ENCODE measurements at places on chromosomes 12 and 14.

DNA sequence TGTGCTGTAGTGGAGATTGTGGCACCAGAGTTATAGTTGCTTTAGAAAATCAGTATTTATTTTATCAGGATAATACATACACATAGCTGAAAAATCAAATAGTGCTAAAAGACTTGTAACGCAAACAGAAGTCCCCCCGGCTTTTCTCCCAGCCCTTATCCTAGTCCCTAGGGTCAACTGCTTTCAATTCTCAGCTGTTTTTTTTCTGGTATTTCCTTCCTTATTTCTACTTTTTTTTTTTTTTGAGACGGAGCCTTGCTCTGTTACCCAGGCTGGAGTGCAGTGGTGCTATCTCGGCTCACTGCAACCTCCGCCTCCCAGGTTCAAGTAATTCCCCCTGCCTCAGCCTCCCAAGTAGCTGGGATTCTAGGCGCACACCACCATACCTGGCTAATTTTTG is 8.4 kb upstream of the CTDSP2 start:
- DNase-seq = peak; percentile 17

GRCh38 chr12:100391856-100392255 is 35.0 kb downstream of the SLC17A8 start:
- DNase-seq = no peak

GRCh38 chr12:89752341-89752740 is 43.7 kb upstream of the ATP2B1 start:
- peak; percentile 82 for DNase-seq

DNA sequence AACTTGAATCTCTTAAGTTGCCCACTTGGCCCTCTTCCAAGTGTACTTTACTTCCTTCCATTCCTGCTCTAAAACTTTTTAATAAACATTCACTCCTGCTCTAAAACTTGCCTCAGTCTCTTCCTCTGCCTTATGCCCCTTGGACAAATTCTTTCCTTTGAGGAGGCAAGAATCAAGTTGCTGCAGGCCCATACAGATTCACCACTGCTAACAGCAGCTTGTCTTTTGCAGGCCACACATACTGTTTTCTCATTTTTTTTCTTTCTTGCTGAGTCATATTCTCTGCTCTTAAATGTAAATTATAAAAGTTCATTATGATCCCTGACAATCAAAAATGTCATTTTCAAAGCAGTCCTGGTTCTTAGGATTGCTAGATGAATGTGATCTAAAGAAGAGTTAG is 1820.8 kb upstream of the FLRT2 start:
- DNase-seq = no peak

DNA sequence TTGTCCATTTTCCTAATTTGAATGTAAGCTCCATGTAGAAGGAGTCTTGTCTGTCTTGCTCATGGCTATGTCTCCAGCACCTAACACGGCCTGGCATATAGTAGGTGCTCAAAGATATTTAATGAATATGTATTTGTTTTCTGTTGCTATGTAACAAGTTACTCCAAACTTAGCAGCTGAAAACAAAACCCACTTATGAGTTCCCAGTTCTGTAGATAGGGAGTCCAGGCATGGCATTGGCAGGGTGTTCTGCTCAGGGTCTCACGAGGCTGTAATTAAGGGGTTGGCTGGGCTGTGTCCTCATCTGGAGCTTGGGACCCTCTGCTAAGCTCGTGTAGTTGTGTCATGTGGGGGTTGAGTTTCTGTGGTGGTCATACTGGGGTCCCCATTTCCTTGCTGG is 106.0 kb downstream of the AACS start:
- DNase-seq = no peak

DNA sequence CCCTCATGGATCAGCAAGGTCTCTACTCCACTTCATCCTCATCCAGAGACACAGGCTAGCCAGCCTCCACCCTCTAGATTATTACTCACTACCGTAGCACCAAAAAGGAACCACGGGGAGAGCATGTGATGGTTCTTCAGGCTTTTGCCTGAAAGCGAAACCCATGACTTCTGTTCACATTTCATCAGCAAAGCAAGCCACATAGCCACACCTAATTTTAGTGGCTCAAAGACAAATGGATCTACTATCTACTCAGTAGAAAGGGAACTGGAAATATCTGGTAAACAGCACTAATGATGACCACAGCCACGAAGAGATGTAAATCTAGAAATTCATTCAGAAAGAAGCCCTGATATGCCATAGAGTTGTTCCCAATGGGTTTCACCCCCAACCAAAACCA is 51.4 kb downstream of the VCPKMT start:
- DNase-seq = no peak

- no peak for DNase-seq
These were observed 10.1 kb downstream of the MCRS1 start for GRCh38 chr12:49557917-49558215.

- no peak for DNase-seq
These were observed 53.1 kb downstream of the PDE3A start for GRCh38 chr12:20421421-20421820.

DNA sequence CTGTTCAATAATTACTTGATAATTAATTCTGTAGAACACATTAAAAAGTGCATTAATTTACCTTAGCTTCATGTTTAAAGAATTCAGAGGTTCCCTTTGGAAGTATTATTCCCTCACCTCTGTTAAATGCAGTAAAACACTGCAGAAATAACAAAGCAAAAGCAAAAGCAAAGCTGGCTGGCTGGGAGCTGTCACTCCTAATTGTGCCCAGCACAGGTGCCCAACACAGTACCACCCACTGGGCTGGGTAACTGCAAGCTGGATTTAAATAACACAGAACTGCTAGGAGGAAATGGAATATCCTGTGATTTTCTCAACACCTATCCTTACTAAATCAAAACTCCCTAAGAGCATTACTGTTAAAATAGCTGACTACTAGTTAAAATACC is 72.6 kb downstream of the SLC2A13 start:
- no peak for DNase-seq

- DNase-seq = no peak
These were observed 5.4 kb downstream of the KIF26A start for GRCh38 chr14:104143521-104144452.

DNA sequence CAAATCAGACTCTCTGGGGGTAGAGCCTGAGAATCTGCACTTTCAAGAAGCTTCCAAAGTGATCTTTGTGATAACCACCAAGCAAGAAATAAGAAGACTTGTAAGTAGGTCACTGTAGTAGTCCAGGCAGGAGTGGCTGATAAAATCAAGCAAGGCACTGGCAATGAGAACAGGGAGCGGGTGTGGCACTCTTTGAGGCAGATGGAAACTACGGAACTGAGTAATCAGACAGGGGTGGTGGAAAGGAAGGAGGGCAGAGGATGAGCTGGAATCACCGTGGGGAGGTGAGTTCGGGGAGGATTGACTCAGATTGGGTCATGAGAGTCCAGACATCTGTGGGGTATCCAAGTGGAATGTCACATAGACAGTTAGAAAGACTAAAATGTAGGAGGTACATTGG is 44.4 kb upstream of the PLXNC1 start:
- no peak for DNase-seq

- no peak for DNase-seq
These were observed 24.8 kb downstream of the GPR68 start for GRCh38 chr14:91219517-91220389.

DNA sequence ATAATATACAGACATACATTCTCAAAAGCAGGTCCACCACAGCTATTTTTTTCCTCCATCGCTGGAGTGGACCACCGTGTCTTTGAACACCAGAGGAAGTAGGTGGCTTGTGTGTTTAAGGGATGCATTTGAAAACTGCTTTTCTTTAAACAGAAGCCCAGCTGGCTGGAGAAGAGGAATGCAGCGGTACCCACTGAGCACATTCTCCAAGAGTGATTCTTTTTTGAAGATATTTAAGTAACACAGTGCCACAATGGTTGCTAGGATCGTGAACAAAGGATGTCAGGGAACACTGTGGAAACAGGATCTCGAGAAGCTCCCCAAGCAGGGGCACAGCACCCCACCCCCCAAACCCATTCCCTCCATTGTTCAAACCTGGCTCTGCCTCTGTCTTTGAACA is 286.6 kb upstream of the PWP1 start:
- no peak for DNase-seq

GRCh38 chr12:117380083-117380482 is 18.7 kb upstream of the NOS1 start:
- DNase-seq = no peak

DNA sequence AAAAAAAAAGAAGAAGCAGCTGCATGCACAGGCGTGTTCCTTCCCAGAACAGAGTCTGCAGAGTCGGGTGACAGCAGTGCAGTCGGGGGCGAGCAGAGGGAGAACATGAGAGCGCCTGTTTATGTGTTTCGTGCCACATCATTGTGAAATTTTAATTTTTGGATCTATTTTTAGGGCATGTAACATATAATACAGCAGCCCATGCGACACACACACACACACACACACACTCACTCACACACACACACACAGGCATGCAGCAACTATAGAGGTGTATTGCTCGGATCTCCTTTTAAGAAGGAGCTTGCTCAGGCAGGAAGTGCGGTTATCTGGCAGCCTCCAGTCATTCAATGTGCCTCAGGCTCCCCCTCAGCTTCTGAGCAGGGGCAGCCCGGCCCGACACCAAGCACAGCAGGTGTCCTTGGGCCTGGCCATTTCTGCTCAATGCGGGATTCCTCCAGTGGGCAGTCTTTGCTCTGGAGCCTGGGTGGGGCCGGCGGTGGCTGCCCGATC is 71.8 kb downstream of the ZNF664 start:
- no peak for DNase-seq

DNA sequence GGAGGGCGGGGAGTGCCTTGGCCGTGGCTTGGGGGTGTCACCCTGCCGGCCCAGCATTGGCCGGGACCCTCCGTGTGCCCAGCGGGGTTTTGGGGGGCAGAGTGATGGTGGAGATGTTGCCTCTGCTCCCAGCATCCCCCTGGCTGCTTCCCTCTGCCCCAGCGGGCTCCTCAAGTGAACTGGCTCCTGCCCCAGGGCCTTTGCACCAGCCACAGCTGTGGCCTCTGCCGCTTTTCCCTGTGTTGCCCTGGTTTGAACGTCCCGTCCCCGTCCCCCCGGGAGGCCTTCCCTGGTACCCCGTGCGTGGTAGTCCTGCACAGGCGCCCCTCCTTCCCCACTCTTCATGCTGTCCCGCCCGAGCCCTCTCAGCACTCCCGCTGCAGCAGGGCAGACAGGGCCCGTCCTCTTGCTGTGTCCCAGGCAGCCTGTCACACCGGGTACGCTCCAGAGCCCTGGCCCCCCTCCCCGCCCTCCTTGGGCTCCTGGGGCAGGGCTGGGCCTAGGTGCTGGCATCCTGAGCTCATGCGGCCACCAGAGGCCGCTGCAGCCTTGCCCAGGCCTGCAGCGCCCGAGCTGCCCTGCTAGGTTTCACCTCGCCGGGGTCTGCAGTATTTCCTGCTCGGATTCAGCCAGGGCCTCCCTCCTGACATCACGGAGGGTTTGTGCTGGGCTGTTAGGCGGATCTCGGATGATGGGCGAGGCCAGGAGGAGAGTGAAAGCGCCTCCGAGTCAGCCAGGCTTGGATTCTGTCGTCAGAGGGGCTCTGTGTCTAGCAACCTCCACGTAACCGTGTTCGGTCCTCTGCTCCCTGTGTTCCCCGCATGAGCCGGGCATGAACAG is 9.5 kb downstream of the NOC4L start:
- peak; percentile 19 for DNase-seq

- DNase-seq = no peak
These were observed 11.0 kb upstream of the RHOJ start for GRCh38 chr14:63193236-63193635.

GRCh38 chr14:36626151-36626550 is 35.5 kb upstream of the PAX9 start:
- no peak for DNase-seq

GRCh38 chr14:76615331-76615730 is 145.9 kb upstream of the VASH1 start:
- no peak for DNase-seq

DNA sequence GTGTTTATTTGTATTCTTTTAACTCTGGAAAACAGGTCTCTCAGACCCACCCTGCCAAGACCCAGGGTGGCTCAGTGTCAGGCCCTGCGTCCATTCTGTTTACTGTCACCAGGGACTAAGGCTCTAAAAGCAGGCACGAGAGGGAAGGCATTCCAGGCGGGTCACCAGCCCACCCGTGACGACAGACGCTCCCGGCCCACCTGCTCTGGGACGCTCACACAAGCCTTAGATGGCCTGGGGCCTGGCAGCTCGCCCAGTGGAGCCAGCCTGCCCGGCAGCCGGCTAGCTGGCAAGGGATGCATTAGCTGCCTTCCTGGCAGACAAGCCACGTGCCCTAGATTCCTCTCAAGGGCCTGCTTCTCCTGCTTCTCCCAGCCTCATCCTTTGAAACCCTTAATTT is 9.2 kb upstream of the NUAK1 start:
- no peak for DNase-seq

DNA sequence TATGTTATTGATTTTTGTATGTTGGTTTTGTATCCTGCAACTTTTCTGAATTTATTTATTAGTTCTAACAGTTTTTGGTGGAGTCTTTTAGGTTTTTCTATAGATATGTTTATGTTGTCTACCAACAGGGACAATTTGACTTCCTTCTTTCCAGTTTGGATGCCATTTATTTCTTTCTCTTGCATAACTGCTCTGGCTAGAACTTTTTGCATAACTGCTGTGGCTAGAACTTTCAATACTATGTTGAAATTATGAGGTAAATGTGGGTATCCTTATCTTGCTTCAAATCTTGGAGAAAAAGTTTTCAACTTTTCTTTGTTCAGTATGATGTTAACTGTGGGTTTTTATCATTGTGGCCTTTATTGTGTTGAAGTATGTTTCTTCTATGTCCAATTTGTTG is 39.9 kb upstream of the PLBD1 start:
- no peak for DNase-seq
